Stimulated activated naive CD8-positive, alpha-beta T cell treated with anti-CD3 and anti-CD28 coated beads, Interleukin-15, amount 100 ng/mL, for 72 hours (primary cell): ENCODE measurements at places on chromosomes 1 and 21.

DNA sequence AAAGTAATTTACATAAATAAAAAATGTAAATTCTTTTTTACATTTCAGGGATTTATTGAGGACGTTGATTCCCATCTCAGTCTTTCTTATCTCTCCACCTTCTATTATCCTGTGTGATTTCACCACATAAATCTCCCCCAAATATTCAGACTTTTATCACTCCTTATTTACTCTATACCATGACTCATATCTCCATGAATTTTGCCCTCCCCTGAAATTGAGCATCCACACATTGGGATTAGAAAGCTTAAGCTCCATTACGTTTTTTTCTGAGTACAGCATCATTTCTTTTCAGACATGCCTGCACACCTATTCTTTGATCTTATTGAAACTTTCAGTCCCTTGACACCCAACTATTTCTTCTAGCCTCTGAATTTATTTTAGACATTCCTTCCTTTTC, 111.2 kb downstream of the IFI44 start:
- no peak for DNase-seq

- no peak for DNase-seq
These were observed 12.0 kb downstream of the FHAD1 start for GRCh38 chr1:15258833-15259621.

- no peak for DNase-seq
These were observed 44.3 kb downstream of the ERICH3 start for GRCh38 chr1:74629283-74629682.

GRCh38 chr1:56477164-56478111, 101.9 kb downstream of the PLPP3 start:
- DNase-seq = no peak
